Epithelial cell of prostate (primary cell): ENCODE measurements at places on chromosomes 16 and 17.

GRCh38 chr17:61338000-61338798 lies 61.4 kb upstream of the TBX2 start:
- DNase-seq, result no peak

- no peak for DNase-seq
These were observed 8.6 kb downstream of the XYLT1 start for GRCh38 chr16:17461951-17462729.

GRCh38 chr17:9410301-9410700 lies 165.3 kb downstream of the STX8 start:
- DNase-seq, result no peak

DNA sequence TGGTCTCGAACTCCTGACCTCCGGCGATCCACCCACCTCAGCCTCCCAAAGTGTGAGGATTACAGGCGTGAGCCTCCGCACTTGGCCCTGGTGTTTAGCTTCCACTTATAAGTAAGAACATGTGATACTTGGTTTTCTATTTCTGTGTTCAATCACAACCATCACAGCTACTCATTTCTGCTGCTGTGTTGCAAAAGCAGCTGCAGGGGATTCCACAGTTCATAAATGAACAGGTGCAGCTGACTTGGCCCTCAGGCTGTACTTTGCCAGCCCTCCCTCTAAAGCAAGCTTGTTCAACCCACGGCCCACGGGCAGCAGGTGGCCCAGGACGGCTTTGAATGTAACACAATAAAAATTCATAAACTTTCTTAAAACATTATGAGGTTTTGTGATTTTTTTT lies 79.2 kb downstream of the SLC39A11 start:
- DNase-seq, result no peak

GRCh38 chr17:82872591-82873520 lies 33.0 kb upstream of the ZNF750 start:
- no peak for DNase-seq
